Activated naive CD8-positive, alpha-beta T cell treated with anti-CD3 and anti-CD28 coated beads for 36 hours (primary cell): ENCODE measurements at places on chromosomes 3 and 15. TPM values are rescaled to one million over a fixed set of nuclear protein-coding genes. Genes with fewer than 3 reads are reported as not detected.

Gene C2CD4A
- 0.20 TPM for total RNA-seq

Gene IL17RB
- not detected for total RNA-seq

Gene ITPR1
- total RNA-seq, result 58.4 TPM

Gene CERS3
- not detected for total RNA-seq

Gene RBMS3
- total RNA-seq, result 1.6 TPM

Gene POLQ
- total RNA-seq, result 20.7 TPM

Gene MAGI1
- total RNA-seq, result 0.12 TPM

Gene ABCF3
- 58.7 TPM for total RNA-seq

- no peaks in the 10 kb centered on the region for H3K4me1 ChIP-seq
- H3K36me3 ChIP-seq, result no peaks in the 10 kb centered on the region
- H3K4me3 ChIP-seq, result no peak overlapping the region
Measured at GRCh38 chr15:92140796-92141195, 252.9 kb upstream of the ST8SIA2 start.

DNA sequence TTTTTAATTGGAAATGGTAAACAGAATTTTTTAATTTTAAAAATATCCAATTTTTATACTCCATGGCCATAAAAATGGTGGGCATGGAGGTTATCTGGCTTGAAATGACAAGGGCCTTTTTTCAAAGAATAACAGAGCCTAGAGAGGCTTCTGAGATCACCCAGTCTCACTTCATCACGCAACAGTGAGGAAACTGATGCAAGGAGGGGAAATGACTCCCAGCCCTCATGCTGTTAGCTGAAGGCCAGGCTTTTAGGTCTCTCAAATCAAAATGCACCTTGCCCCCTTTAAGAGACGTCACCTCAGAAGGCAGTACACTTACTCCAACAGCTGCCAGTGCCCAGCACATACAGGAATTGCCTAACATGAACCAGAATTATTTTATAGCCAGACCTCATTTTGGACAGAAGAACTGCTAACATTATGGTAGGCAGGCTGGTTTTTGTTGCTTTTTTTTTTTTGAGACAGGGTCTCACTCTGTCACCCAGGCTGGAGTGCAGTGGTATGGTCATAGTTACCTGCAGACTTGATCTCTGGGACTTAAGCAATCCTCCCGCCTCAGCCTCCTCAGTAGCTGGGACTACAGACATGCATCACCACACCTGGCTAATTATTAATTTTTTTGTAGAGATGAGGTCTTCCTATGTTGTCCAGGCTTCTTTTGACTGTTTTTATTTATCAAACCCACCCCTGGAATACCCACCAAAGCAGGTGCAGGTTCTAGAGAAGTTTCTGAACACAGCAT lies 9.1 kb downstream of the RAB43 start:
- H3K27me3 ChIP-seq, result no peaks in the 10 kb centered on the region
- H3K4me3 ChIP-seq, result peak overlapping the region; percentile 68
- peak; percentile 69 for DNase-seq
- H3K36me3 ChIP-seq, result peaks cover 72% of the 10 kb centered on the region

DNA sequence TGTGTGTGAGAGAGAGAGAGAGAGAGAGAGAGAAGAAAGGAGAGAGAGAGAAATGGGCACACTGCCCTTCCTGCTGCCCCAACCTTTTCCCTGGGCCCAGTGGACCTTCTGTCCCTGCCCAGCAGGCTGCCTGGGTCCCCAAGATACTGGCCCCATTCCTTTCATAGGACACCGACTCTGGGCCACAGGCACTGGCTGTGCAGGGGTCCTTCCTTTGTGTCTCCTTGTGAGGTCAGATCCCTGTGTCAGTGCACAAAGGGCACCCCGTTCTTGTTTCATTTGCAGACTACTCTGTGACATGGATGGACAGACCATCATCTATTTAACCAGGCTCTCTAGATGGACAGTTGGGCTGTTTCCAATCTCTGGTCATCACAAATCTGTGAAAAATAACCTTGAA lies 21.3 kb upstream of the KLF13 start:
- H3K4me3 ChIP-seq, result no peak overlapping the region
- no peaks in the 10 kb centered on the region for H3K36me3 ChIP-seq
- no peak overlapping the region for H3K27ac ChIP-seq
- no peak for DNase-seq

GRCh38 chr3:46705022-46705530 lies 3.9 kb downstream of the TMIE start:
- no peaks in the 10 kb centered on the region for H3K36me3 ChIP-seq
- peaks cover 2% of the 10 kb centered on the region for H3K4me1 ChIP-seq
- H3K27ac ChIP-seq, result no peak overlapping the region
- H3K27me3 ChIP-seq, result peaks cover 8% of the 10 kb centered on the region

DNA sequence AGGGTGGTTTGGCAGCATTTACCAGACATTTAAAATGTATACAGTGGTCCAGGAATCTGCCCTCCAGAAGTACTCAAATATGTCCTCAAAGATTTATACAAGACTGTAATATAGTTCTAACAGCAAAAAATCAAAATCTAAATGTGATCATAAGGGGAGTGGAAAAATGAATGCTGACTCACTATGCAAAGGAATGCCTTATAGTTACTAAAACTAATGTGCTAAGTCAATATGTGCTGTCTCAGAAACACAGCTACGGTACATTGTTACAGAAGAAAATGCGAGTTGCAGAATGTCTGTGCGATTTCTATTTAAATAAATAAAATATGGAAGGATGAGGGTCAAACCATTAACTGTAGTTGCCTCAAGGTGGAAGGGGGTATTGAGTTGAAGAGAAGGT lies 230.1 kb upstream of the UBE2E1 start:
- no peak overlapping the region for H3K27ac ChIP-seq
- no peaks in the 10 kb centered on the region for H3K27me3 ChIP-seq
- DNase-seq, result no peak
- H3K4me1 ChIP-seq, result no peaks in the 10 kb centered on the region
- peaks cover 13% of the 10 kb centered on the region for H3K36me3 ChIP-seq

GRCh38 chr3:134477002-134477401 lies 8.8 kb downstream of the ANAPC13 start:
- peaks cover 5% of the 10 kb centered on the region for H3K4me1 ChIP-seq
- H3K27ac ChIP-seq, result no peak overlapping the region
- DNase-seq, result no peak
- H3K4me3 ChIP-seq, result no peak overlapping the region
- peaks cover 9% of the 10 kb centered on the region for H3K36me3 ChIP-seq

GRCh38 chr3:11411956-11412355 lies 139.8 kb downstream of the ATG7 start:
- peaks cover 56% of the 10 kb centered on the region for H3K36me3 ChIP-seq
- no peak overlapping the region for H3K4me3 ChIP-seq
- no peak overlapping the region for H3K27ac ChIP-seq
- peaks cover 6% of the 10 kb centered on the region for H3K4me1 ChIP-seq
- DNase-seq, result no peak
- H3K27me3 ChIP-seq, result no peaks in the 10 kb centered on the region

DNA sequence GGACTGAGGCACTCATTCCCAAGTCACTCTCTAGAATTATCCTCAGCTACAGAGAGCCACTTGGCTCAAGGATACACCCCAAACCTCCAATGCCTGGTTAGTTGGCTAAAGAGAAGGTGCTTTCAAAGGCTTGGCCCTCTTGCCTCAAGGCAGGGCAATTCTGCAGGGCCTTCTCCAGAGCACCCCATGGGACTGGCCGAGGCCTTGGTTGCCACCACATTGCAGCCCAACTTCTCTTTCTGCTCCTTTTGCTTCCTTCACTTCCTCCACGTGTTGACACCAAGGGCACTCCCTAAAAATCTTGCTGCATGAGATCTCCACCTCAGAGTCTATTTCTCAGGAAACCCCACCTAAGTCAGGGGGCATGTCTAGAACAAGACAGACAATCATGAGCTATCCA lies 36.7 kb downstream of the MEGF11 start:
- no peak overlapping the region for H3K27ac ChIP-seq
- no peak for DNase-seq
- H3K4me1 ChIP-seq, result no peaks in the 10 kb centered on the region
- no peaks in the 10 kb centered on the region for H3K36me3 ChIP-seq

- no peak overlapping the region for H3K4me3 ChIP-seq
- no peak overlapping the region for H3K27ac ChIP-seq
- peaks cover 3% of the 10 kb centered on the region for H3K27me3 ChIP-seq
- no peak for DNase-seq
- H3K36me3 ChIP-seq, result no peaks in the 10 kb centered on the region
- H3K4me1 ChIP-seq, result no peaks in the 10 kb centered on the region
Measured at GRCh38 chr3:184050217-184050847, 2.5 kb upstream of the HTR3C start.

GRCh38 chr3:143031327-143031726 lies 30.0 kb downstream of the U2SURP start:
- H3K36me3 ChIP-seq, result peaks cover 28% of the 10 kb centered on the region
- no peak for DNase-seq
- no peak overlapping the region for H3K27ac ChIP-seq

DNA sequence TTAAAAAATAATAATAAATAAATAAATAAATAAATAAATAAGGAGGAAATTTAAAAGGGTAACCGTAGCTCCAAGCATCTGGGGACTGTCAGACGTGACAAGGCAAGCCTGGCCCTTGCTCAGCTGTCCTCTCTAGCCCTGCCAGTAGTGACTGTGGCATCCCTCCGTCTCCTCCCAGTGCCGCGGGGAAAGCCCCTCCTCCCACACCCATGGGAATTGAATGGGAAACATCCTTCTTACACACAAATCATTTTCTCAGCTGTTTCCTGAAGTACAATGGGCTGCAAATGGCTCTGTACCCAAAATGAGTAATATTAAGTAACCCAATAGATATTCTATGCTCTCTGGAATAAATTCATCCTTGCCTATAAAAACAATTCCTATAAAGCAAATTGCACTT lies 101.6 kb upstream of the RAD18 start:
- DNase-seq, result no peak
- no peak overlapping the region for H3K27ac ChIP-seq
- H3K4me3 ChIP-seq, result no peak overlapping the region
- H3K36me3 ChIP-seq, result peaks cover 7% of the 10 kb centered on the region

- H3K4me3 ChIP-seq, result no peak overlapping the region
- peaks cover 34% of the 10 kb centered on the region for H3K36me3 ChIP-seq
- peaks cover 82% of the 10 kb centered on the region for H3K4me1 ChIP-seq
- no peaks in the 10 kb centered on the region for H3K27me3 ChIP-seq
- DNase-seq, result no peak
Measured at GRCh38 chr15:101210466-101210865, 41.4 kb downstream of the CHSY1 start.

DNA sequence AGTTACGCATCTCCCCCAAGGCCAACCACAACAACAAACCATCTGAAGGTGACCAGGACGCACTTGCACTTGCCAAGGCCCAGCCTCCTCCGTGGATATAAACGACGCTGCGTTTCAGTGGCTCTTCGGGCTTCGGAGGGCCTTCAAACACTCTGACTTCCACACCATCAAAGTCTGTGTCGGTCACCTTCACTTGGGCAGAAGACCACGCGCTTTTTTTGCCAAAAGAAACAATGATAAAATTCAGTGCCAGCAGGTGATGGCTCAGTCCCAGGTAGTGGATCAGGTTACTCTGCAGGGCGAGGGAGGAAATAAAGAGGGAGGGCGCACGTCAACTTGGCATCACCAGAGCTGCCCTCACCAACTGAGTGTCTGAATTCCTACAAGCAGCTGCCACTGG lies 63.0 kb downstream of the NCEH1 start:
- H3K4me3 ChIP-seq, result no peak overlapping the region
- H3K27me3 ChIP-seq, result no peaks in the 10 kb centered on the region
- H3K4me1 ChIP-seq, result no peaks in the 10 kb centered on the region
- no peak for DNase-seq
- no peak overlapping the region for H3K27ac ChIP-seq

DNA sequence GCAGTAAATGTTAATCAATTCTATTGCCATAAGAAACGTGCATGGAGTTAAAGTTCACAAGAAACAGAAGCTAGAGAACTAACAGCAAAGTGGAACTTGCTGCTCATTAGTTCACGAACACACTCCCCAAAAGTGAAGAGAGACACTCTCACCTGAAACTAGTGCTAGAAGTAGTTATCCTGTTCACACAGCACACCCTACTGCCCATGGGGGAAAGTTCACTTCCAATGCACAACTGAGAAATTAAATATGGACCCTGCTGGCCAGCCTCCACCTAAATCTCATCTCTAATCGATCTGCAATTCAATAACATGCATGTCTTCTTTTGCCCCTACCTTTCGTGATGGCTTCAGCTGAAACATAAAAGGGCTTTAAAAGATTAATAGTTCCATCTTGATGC lies 39.4 kb upstream of the FRMD4B start:
- no peaks in the 10 kb centered on the region for H3K36me3 ChIP-seq
- H3K4me3 ChIP-seq, result no peak overlapping the region
- no peaks in the 10 kb centered on the region for H3K27me3 ChIP-seq

DNA sequence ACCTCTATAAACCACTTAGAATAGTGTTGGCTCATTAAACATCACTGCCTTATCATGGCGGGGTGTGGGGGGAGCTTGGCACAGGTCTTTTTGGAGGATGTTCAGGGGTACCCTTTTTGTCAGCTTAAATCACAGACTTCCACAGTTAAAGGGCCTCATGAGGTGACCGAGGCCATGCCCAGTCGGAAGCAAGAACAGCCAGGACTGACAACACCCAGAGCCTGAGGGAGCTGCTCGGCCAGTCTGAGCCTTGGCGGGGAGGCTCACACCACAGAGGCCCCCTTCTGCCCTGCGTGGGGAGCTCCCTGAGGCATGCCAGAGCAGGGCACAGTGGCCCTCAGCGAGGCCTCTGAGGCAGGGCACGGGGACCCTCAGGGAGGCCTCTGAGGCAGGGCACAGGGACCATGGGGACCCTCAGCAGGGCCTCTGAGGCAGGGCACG lies 49.5 kb downstream of the UMPS start:
- no peaks in the 10 kb centered on the region for H3K27me3 ChIP-seq
- no peaks in the 10 kb centered on the region for H3K36me3 ChIP-seq
- no peak overlapping the region for H3K4me3 ChIP-seq
- no peak for DNase-seq
- H3K27ac ChIP-seq, result no peak overlapping the region

- H3K4me1 ChIP-seq, result peaks cover 22% of the 10 kb centered on the region
- H3K27me3 ChIP-seq, result no peaks in the 10 kb centered on the region
- DNase-seq, result no peak
- no peaks in the 10 kb centered on the region for H3K36me3 ChIP-seq
- no peak overlapping the region for H3K4me3 ChIP-seq
Measured at GRCh38 chr3:177781686-177782161, 584.4 kb upstream of the TBL1XR1 start.

GRCh38 chr15:90918835-90919234 lies 13.5 kb downstream of the HDDC3 start:
- H3K27ac ChIP-seq, result no peak overlapping the region
- peaks cover 2% of the 10 kb centered on the region for H3K4me1 ChIP-seq
- no peaks in the 10 kb centered on the region for H3K27me3 ChIP-seq
- peaks cover 19% of the 10 kb centered on the region for H3K36me3 ChIP-seq
- no peak for DNase-seq
- H3K4me3 ChIP-seq, result no peak overlapping the region

GRCh38 chr15:88187195-88187594 lies 69.3 kb downstream of the NTRK3 start:
- H3K4me3 ChIP-seq, result no peak overlapping the region
- H3K36me3 ChIP-seq, result no peaks in the 10 kb centered on the region
- H3K27me3 ChIP-seq, result peaks cover 6% of the 10 kb centered on the region
- H3K27ac ChIP-seq, result no peak overlapping the region
- no peak for DNase-seq
- H3K4me1 ChIP-seq, result no peaks in the 10 kb centered on the region

DNA sequence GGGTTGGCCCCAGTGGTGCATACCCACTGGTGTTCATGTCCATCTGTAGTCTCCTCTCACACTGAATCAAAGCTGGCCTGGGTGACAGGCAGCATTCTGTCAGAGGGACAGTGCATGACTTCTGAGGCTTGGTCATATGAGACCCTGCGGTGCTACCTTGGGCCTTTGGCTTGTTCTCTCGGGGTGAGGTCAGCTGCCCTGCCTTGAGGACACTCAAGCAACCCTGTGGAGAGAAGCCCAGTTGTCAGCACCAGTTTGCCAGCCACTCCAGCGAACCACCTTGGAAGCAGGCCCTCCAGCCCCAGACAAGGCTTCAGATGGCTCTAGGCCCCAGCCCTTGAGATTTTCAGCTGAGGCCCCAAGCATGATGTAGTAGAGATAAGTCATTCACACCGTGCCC lies 16.9 kb upstream of the RAB7A start:
- H3K36me3 ChIP-seq, result no peaks in the 10 kb centered on the region
- no peak for DNase-seq
- H3K4me1 ChIP-seq, result no peaks in the 10 kb centered on the region
- no peak overlapping the region for H3K4me3 ChIP-seq
